ENCODE measurements at places on chromosomes 3 and 15.
A peak's percentile ranks its signal among the peaks of the same experiment; 100 is the strongest.

DNA sequence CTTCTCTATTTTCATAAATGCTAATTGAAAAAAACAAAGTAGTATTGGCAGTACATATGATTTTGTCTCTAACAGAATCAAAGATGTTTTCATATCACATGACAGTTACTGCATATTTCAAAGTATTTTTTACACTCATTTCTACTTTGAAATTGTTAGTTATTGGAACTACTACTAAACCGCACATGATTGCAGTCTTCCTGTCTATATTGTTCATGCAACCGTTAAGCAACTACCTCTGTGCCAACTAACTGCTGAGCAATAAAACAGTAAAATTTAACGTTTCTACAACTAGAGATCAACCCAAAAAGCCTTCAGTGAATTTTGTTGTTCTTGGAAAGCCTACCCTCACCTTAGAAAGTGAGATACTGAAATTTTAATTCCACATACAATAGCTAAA is 64.2 kb downstream of the DMXL2 start:
- no peak for DNase-seq

- no peak for DNase-seq
Observed at GRCh38 chr3:100902572-100902971, 90.6 kb downstream of the ABI3BP start.

GRCh38 chr15:63041974-63042876 is at the start of gene TPM1:
TPM1 (plus strand) TSS chr15:63042747; CDS start chr15:63042830, 83 bp downstream.
- DNase-seq: peak; percentile 95

DNA sequence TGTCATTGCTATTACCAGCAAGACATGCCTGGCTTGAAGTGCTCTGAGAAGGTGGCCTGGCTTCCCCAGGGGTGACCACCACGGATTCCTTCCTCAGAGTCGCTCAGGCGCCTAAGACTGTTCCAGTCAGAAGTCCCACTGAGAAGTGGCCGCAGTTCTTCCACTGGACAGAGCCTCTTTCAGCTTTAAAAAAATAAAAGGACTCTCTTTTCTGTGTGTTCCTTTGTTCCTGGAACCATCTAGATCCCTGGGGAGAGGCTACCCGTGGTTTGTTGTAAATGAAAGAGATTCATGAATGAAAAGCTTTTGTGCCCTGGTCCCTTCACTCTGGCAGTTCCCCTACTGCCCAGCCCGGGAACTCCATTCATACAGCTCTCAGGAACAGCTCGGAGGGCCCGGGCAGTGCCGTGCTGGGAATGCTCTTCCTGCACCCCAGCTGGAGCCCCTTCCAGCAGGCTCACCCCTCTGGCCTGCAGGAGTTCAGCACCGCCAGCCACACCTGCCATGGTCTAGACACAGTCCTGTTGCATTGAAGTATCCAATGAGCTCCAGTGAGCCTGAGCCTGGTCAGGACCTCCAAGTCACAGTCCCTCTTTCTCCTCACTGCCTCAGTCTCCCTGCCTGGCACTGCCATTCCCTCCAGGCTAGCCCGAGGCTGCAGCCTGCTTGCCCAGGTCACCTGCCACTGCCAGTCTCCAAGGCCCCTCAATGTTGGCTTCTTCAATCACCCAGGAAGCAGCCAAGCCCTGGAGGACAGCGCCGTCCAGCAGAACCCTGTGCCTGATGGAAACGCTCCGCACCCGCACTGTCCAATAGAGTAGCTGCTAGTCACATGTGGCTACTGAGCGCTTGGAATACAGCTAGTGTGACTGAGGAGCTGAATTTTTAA is 75.4 kb downstream of the XXYLT1 start:
- no peak for DNase-seq

DNA sequence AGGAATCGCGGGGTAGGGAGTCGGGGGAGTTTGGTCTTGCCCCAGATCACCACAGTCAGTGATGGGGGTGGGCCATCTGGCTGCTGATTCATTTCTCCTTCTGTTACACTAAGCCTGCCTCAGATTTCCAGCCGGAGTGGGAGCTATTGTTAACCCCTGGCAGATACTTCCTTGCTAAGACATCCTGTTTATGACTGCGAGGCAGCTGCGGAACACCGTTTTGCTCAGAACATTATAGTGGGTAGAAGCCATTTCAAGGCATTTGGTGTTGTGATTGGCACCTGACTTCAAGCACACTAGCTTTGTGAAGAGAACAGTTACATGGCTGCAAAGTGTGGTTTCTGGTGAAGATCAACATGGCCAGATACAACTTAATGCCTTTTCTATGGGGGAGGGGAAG is 73.8 kb downstream of the FLNB start:
- DNase-seq: peak; percentile 60

DNA sequence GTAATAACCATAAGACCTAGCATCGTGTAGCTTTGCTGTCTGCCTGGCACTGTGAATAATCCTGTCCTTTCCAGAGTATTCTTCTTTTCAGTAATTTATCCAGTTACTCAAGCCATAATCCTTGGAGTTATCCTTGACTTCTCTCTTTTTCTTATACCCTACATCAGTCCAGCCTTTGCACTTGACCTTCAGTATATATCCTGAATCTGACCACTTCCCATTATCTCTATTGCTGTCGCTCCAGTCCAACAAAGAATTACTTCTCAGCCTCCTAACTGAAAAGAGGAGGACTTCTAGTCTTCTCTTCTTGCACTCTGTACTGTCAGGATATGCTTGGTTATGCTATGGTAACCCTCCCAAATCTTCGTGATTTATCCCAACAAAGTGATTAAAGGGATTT is 393.8 kb downstream of the SHQ1 start:
- DNase-seq: no peak

- DNase-seq: no peak
Observed at GRCh38 chr3:64645243-64645642, 42.6 kb downstream of the ADAMTS9 start.

- peak; percentile 47 for DNase-seq
Observed at GRCh38 chr3:24017305-24017704, 72.2 kb downstream of the NR1D2 start.

- no peak for DNase-seq
Observed at GRCh38 chr3:106398891-106399600, 530.2 kb upstream of the CBLB start.

GRCh38 chr15:65766422-65767263 is 25.4 kb downstream of the DENND4A start:
- no peak for DNase-seq

GRCh38 chr15:98070137-98070536 is 109.6 kb downstream of the ARRDC4 start:
- no peak for DNase-seq

DNA sequence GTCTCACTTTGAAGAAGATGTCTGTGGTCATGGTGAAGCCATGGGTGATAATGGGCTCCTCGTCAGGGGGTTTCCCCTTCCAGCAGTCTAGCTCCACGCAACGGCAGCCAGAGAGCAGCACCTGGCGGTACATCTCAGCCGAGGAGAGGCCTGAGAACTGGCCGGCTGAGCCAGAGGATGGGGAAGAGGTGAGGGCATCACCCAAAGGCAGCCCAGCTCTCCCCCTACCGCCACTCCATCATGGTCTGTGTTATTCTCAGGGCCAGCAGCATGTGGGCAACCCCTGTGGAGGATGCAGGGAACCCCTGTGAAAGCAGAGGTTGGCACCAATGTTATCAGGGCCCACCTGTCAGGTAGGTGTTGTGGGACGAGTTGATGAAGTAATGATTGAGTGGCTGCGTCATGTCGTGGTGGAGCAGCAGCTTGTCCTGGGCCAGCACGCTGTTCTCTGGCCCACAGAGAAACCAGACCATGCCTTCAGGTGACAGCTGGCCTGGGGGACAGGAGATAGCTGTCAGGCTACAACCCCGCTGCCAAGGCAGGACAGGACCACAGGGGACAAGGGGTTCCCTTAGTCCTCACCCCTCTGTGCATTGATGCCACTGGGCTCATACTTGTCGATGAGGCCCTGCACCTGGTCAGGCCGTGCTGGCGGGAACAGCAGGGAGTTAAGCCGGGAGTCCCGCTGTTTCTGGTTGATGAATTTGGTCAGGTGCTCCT is 9.4 kb downstream of the PLCB2 start:
- DNase-seq: no peak

DNA sequence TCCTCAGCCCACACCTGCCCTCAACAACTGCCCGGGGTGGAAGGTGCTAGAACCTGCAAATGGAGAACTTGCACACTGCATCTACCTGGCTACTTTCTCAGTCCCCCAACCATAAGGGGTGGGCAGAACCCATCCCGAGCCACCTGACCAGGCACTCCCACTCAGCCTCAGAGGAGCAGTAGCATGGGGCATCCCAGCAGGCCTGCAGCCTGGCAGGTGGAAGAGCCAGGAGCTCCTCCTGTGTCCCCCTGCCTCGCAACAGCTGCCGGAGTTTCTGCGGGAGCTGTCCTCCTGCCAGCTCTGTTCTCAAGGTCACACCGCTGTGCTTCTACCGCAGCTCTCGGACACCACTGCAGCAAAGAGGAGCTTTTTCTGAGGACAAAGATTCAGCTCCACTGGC is 27.5 kb downstream of the RAB6B start:
- DNase-seq: peak; percentile 73

DNA sequence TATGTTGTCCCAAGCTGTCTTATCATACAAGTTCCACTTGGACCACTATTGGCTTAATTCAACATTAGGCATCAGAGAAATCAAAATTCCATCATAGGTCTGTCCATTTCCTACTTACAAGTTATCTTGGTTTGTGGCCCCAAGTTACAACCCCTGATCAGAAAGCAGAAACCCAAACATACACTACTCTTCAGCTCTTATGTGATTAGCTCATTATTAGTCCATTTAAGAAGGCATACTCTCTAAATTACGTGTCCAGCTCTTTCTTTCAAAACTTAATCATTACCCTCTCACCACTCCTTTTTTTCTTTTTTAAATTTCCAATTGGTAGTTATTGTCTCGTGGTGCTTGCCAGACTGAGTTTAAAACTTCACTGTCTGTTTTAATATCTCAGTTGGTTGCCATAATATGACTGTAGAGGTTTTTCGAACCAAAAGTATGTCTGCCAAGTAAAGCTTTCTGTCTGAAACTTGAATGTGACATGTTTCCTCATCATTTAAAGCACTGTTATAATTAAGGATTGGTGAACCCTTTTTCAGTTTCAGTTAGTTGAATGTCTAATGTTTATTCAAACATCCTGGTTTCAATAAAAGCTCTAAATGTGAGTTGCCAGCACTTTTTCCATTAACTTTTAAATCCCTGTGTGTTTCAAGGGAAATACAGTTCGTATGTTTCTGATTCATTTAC is 150.3 kb downstream of the SAMMSON start:
- DNase-seq: no peak

GRCh38 chr3:40679290-40679689 is 154.5 kb downstream of the ZNF621 start:
- DNase-seq: no peak

DNA sequence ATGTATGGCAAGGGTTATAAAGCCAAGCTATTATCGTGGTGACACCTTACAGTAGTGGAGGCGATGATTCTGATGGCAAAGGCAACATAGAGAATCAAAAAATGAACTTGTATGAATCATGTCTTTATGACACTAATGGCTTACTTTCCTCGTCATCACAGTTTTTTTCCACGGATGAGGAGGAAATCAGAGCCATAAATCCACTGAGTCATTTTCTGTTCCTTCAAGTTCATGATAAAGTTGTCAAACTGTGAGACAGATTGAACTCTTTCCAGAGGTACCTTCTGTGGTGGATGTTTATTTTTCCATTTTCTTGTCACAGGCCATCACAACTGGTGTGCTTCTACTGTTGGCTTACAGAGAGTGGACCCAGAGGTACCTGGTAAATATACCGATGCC is 8.5 kb downstream of the TMEM212 start:
- no peak for DNase-seq

DNA sequence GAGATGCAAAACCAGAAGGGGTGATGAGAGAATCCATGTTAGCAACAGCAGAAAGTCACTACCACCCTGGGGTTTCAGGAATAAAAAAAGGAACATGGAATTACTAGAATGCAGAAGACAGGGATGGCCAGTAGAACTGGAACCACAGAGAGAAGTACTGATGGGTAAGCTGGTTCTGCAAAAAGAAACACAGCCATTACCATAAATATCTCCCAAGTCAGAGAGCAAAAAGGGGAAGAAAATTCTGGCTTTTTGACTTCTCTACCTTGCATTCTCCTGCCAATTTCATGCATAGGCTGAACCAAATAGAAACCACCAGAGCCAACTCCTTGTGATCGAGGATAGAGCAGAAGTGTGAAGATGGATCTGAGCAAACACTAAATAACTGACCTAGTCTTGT is 550.4 kb upstream of the NAALADL2 start:
- DNase-seq: no peak

DNA sequence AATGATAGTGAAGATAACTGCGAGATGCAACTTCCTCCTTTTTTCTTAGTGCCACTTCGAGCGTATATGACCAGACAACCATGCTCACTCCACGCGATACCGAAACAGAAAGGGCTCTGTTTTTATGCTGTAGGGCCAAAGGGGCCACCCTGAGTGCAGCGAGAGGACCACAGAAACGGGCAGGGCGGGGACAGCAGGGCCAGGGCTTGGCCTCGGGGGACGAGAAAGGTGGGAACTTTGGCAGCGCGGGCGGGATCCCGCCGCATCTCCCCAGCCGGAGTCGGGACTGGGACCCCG is 483 bp downstream of the VPS13C start:
- DNase-seq: peak; percentile 63

- DNase-seq: no peak
Observed at GRCh38 chr3:188469228-188469885, 315.4 kb downstream of the LPP start.

- DNase-seq: no peak
Observed at GRCh38 chr15:81182031-81182755, 14.5 kb upstream of the IL16 start.

GRCh38 chr3:149895769-149896168 is 74.9 kb downstream of the PFN2 start:
- DNase-seq: no peak

- DNase-seq: no peak
Observed at GRCh38 chr3:52890735-52891134, 6.6 kb downstream of the STIMATE start.

- peak; percentile 61 for DNase-seq
Observed at GRCh38 chr3:191085091-191085490, 114.0 kb upstream of the OSTN start.

- DNase-seq: no peak
Observed at GRCh38 chr3:55654123-55654760, 167.1 kb upstream of the WNT5A start.

GRCh38 chr3:190094160-190094718 is 26.5 kb downstream of the P3H2 start:
- DNase-seq: no peak

GRCh38 chr3:154582501-154582900 is 152.5 kb upstream of the GPR149 start:
- DNase-seq: no peak

Data from myocyte (in vitro differentiated cells).